ENCODE measurements at places on chromosomes 12 and 14.

- ATAC-seq, result no peak
These were observed 100.4 kb downstream of the RFLNA start for GRCh38 chr12:124395284-124395752.

- no peak for ATAC-seq
These were observed 23.8 kb downstream of the DNM1L start for GRCh38 chr12:32702946-32703345.

DNA sequence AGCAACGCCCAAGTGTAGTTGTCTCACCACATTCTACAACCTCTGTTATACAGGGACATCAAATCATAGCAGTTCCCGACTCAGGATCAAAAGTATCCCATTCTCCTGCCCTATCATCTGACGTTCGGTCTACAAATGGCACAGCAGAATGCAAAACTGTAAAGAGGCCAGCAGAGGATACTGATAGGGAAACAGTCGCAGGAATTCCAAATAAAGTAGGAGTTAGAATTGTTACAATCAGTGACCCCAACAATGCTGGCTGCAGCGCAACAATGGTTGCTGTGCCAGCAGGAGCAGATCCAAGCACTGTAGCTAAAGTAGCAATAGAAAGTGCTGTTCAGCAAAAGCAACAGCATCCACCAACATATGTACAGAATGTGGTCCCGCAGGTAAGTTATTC lies 123.0 kb downstream of the ARID2 start:
- no peak for ATAC-seq

DNA sequence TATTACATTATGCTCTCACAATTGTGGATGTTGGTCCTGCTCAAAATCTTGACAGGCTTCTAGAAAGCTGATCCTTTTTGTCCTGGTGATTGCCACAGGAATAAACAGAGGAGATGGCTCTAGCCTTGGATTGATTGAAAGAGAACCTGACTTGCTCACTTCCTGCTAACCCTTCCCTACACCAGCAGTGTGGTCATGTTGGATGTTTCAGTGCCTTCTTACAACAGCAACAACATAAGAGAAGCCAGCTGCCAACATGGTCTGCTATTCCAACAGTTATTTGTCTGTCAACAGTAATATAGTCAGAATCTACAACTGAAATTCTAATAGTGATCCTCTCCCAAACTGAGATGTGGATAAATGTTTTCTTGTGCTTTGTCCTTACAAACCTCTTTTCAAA lies 311.6 kb upstream of the DIO2 start:
- ATAC-seq, result no peak

GRCh38 chr14:34426313-34427295 lies 35.4 kb downstream of the SPTSSA start:
- ATAC-seq, result no peak
